ENCODE measurements at places on chromosomes 16 and 17. TPM values are rescaled to one million over a fixed set of nuclear protein-coding genes. Genes with fewer than 3 reads are reported as not detected.

DNA sequence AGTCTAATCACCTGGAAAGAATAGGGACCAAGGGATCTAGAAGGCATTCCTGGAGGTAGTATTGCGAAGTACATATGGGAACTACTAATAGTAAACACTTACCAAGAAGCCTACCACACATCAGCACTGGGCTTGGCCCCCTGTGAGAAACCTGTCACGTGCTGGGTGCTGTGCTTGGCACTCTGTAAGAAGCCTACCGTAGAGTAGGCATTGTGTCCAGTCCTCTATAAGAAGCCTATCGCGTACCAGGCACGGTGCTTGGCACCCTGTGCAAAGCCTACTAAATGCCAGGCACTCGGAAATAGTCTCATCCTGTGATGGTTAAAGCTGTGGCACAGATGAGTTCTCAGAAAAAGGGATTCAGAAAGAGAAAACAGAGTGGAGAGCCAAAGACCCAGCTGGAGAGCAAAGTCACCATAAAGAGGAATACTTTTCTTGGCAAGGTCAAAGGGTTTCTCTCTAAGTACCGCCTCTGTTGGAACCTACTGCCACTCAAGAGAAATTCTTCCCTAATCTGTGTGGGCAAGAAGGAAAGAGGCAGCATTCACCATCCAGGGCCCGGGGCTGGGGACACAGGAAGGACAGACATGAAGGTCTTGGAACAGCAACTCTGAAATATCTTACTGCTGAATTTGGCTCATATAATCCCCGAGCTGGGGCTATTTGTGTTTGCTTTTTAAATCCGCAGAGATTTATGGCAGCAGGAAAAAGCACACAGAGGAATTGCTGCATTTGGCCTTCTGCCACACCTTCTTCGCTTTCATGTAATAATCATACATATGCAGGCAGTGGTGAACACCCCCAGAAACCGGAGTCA is 81.8 kb downstream of the VAT1L start:
- peak; percentile 52 for DNase-seq

Gene CARD14
- 0.17 TPM for total RNA-seq

GRCh38 chr17:58028578-58028977 is 21.5 kb upstream of the SRSF1 start:
- DNase-seq = no peak

Gene CDH5
- total RNA-seq = under 0.01 TPM

Gene KRTAP4-3
- total RNA-seq = not detected

Gene KCNAB3
- 0.33 TPM for total RNA-seq

Gene GALR2
- total RNA-seq = not detected

DNA sequence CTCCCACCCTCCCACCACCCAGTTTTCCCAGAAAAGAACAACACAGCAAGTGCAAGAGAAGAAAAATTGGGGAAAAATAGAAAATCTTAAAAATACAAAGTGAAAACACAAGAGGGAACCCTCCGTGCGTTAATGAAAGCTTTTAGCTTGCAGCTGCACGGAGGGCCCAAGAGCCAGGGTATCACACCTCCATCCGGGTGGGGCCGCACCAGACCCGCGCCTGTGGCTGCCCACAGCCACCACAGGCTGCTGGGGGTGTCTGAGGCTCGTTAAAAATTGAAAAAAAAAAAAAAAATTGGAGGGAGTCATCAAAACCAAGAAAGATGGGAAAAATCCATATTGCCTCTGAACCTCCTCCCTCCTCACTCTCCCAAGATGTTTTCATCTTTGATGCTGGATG is 18.6 kb downstream of the ENGASE start:
- DNase-seq = no peak

DNA sequence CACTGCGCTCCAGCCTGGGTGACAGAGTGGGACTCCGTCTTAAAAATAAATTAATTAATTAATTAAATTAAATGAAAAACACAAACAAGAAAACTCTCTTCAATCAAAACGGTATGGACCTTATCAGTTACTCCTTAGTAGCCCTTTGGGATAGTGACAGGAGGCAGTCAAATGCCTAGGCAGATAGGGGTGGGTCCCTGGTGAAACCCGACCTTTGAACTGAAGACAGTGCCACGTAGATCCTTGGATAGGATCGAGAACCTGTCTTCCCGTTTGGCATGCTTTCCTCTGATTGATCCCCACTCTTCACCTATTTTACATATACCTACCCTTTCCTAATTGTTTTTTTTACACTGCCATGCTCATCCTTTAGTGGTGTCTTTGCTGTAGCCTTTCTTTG is 22.2 kb upstream of the DHRS7B start:
- no peak for DNase-seq

GRCh38 chr17:27635275-27635823 is 4.4 kb downstream of the LGALS9 start:
- DNase-seq = no peak

Gene KRT9
- not detected for total RNA-seq

DNA sequence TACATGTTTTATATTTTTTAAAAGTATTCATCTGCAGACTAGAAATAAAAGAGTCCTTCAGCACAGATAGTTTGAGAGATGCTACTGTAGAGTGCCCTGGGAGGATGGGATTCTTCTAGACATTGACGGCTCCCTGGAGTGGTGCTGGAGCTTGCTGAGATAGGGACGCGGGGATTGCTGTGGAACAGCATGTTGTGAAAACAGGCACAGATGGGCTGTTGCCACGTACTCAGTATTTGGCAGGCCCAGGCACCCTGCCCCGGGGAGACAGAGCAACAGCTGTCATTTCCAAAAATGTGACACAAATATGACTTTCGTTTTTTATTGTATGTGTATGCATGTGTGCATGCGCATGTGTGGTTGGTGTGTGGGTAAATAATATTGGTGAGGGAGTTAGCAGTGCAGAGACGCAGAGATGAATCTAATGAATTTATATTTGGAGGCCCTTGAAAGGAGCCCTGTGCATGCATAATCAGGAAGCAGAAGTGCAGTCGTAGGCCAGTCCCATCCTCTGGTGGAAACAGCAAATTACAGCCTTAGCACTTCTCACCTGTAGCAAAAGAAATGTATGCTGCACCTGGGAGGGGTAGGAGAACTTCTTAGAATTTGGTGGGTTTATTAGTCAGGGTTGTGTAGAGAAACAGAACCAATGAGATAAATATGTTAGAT is 6.2 kb upstream of the ABCA8 start:
- no peak for DNase-seq

Gene FN3K
- total RNA-seq = 8.9 TPM

- DNase-seq = no peak
These were observed 35.5 kb upstream of the CDC42EP4 start for GRCh38 chr17:73347351-73347750.

GRCh38 chr17:78725448-78726021 is 56.5 kb downstream of the CYTH1 start:
- DNase-seq = no peak

DNA sequence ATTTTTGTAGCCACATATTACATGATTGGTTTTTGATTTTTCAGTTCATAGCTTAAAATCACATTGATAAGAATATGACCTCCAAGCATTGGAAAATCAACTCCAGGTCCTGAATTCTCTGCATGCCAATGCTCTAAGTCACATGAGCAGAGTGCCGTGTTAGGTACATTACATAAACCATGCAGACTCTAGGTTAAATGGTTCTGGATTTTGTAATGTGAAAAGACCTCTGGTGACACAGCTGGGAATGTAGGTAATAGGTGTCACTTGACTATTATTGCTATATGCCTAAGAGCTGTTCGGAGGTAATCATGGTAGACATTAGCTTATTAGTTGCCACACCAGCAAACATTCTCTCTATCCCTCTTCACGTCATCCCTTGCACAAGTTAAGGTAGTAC is 231.1 kb upstream of the SALL1 start:
- DNase-seq = no peak

DNA sequence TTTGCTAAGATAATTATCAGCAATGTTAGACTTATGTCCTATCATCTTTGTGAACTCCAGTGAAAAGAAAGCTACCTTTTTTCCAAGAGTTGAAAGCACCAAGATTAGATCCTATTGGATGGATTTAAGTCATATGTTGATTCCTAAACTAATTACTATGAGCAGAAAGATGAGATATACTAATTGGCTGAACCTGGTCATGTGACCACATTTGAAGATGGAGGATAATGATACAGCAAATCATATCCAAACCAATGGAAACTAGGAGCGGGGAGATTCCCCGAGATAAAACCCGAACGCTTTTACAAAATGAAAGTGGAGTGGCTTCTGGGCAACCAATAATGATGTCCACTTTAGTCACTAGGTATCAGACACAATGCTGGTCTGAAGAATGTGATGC is 1060.2 kb upstream of the EEF2KMT start:
- no peak for DNase-seq

Gene ERN2
- 0.83 TPM for total RNA-seq

DNA sequence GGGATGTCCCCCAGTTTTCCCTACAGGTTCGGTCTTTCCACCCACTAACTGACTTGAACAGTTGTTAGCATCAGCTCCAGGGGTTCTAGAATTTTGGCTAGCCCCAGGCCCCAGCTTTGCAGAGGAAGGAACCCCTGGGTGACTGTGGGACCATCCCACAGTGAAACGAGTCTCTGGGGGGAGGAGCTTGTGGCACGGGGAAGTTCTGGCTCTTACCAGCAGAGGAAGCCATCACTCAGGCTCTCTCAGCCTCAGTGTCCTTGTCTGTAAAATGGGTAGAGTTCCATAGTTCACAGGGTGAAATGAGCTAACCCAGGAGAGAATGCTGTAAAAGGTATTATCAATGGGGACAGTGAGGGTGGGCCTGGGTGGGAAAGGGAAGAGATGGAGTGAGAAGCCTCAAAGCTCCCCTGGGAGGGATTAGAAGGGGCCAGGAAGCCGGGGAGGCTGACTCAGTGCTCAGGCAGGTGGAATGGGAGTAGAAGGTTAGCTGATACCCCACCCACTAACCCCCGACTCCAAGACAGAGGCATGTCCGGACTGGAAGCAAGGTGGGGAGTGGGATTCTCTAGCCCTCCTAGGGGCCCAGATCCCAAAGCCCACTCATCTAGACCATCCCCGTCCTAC is 30.9 kb upstream of the CDC42EP4 start:
- no peak for DNase-seq

DNA sequence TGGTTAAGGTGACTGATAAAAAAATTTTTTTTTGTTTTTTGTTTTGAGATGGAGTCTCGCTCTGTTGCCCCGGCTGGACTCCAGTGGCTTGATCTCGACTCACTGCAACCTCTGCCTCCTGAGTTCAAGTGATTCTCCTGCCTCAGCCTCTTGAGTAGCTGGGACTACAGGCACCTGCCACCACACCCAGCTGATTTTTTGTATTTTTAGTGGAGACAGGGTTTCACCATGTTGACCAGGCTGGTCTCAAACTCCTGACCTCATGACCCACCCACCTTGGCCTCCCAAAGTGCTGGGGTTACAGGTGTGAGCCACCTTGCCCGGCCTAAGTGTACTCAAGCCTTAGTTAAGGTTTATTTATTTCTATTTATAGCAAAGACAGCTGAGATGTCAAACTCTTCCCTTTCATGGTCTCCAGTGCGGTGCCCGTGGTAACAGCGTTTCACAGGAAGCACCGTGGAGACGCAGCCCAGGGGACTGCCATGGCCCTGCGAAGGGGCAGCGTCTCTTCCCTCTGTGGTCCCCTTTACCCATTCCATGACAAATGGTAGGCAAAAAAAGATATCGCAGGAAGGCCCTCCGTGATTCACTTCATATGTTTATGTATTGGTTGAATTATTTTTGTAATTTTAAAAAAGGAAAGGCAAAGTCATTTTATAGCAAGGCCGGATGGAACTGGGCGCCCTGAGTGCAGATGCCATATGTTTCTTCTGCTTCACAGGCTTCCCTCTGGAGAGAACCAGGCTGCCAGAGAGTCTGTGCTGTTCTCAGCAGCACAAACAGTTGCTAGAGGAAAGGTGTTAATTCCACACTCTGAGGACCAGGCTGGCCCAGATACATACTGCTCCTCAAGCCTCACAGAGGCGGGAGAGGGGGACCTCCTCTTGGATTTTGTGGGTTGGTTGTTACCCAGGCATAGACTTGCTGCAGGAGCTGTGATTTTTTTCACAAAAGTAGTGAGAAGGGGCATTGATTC is 29.2 kb downstream of the DDX19A start:
- DNase-seq = no peak

- peak; percentile 35 for DNase-seq
These were observed at the start of gene PLEKHH3 for GRCh38 chr17:42676424-42677011. PLEKHH3 (minus strand) TSS chr17:42676994; CDS start chr17:42676563, 431 bp downstream.

DNA sequence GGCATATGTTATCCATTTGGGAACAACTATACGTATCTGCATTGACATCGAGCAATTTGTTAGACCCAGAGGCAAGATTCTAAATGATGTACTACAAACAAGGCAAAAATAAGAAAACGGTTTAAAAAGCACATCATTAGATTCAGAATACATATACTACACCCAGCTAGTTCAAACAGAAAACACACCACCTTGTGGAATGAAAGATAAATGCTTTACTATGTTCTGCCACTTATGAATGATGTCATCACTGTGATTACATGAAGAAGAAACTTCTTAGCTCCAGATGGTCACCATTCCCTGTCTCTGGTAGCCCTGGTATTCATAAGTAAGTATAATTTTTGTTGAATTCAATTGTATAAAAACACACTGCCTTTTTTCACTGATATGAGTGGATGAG is 7.8 kb downstream of the NACA2 start:
- DNase-seq = peak; percentile 77

Gene C16orf96
- total RNA-seq = under 0.01 TPM

DNA sequence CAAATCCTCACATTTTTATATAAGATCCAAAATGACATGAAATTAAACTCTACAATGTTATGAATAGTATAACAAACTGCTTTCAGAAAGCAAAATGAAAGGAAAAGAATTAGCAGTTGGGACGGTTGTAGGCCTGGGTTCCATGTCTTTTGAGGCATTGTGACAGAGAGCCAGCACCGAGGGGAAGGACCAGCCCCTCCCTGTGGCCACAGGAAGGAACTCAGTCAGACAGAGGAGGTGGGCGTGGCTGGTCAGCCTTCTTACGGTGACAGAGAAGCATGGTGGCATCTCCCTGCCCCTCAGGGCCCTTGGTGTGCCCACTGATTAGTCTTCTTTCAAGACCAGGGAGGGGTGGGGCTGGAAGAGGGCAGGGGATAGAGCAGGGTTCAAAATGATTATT is 5.7 kb downstream of the ZNF319 start:
- no peak for DNase-seq

GRCh38 chr17:74748529-74749278 is at the start of gene NHERF1:
NHERF1 (plus strand) TSS chr17:74748628; CDS start chr17:74748847, 219 bp downstream.
- DNase-seq = peak; percentile 84

- DNase-seq = no peak
These were observed 73.7 kb downstream of the ZFHX3 start for GRCh38 chr16:72974142-72974769.

GRCh38 chr17:4920351-4921048 is 11.6 kb upstream of the GP1BA start:
- peak; percentile 50 for DNase-seq

- DNase-seq = no peak
These were observed 8.3 kb downstream of the WSCD1 start for GRCh38 chr17:6078458-6078871.

GRCh38 chr16:80583466-80583865 is 42.7 kb downstream of the DYNLRB2 start:
- peak; percentile 34 for DNase-seq

Gene ITPRIPL2
- 42.1 TPM for total RNA-seq

Gene ZP2
- total RNA-seq = not detected

DNA sequence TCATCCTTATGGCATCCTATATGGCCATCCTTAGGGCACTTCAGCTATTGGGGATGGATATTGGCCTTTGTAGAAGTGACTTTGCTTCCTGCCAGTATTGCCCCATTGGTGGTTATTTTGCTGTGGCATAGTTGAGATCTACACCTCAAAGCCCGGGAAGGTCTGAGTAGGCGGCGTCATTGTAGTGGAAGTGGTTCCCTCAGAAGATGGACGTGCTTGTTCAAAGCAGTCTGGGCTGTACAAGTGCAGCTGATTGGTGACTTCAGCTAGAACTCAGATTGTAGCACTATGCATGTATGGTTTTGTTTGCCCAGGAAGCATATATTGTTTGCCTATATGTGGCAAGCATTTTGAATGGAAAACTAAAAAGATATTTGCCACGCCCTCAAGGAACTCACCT is 83.2 kb downstream of the TMC6 start:
- DNase-seq = no peak

Gene CCL8
- 0.26 TPM for total RNA-seq
